ENCODE measurements at places on chromosomes 12 and 14.
A peak's percentile ranks its signal among the peaks of the same experiment; 100 is the strongest.

- no peak for DNase-seq
Observed at GRCh38 chr12:34402228-34402898, 380.1 kb downstream of the ALG10 start.

DNA sequence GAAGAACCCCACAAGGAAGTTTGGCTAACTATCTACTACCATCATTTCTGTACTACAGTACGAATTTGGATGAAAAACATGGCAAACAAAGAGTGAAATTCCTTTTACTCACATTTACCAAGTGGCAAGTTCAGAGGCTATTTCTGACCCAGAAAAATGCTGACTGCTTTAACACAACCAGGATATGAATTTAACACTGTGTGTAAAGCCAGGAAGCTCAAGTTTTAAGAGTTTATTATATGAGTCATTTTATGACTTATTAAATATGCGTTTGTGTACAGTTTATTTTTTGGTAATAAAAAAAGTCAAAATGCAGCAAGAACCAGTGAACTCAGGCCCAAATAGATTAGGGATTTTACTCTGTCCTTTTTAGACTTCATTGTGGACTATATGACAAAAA, 58.4 kb upstream of the STAC3 start:
- DNase-seq = peak; percentile 51

DNA sequence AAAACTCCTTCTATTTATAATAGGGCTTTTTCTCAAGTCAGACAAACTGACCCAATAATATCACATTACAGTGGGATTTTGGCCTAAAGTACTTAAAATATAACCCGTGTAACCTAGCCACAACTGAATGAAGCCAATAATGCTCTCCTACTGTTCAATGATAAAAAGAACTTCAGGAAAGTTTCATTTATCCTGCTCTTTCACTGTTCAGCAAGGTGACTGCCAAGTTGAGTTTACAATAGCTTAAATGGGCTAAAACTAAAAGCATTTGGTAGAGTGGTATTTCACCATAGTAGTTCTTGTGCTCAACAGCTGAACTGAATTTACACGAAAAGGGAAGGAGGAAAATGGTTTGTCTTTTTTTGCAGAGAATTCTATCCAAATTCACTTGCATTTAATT, 49.8 kb downstream of the CNTN1 start:
- DNase-seq = no peak

GRCh38 chr14:61678975-61679374, 16.3 kb upstream of the HIF1A start:
- no peak for DNase-seq

- DNase-seq = no peak
Observed at GRCh38 chr12:97426492-97427116, 36.0 kb upstream of the RMST start.

- DNase-seq = peak; percentile 35
Observed at GRCh38 chr14:96592591-96593386, 90.6 kb downstream of the PAPOLA start.

- peak; percentile 3 for DNase-seq
Observed at GRCh38 chr12:120406069-120406468, 31.8 kb upstream of the COX6A1 start.

- DNase-seq = no peak
Observed at GRCh38 chr12:42104784-42105183, 39.9 kb downstream of the GXYLT1 start.

GRCh38 chr12:65640489-65640901, 183.8 kb upstream of the HMGA2 start:
- DNase-seq = no peak

- no peak for DNase-seq
Observed at GRCh38 chr12:27906658-27907473, 65.7 kb downstream of the PTHLH start.

DNA sequence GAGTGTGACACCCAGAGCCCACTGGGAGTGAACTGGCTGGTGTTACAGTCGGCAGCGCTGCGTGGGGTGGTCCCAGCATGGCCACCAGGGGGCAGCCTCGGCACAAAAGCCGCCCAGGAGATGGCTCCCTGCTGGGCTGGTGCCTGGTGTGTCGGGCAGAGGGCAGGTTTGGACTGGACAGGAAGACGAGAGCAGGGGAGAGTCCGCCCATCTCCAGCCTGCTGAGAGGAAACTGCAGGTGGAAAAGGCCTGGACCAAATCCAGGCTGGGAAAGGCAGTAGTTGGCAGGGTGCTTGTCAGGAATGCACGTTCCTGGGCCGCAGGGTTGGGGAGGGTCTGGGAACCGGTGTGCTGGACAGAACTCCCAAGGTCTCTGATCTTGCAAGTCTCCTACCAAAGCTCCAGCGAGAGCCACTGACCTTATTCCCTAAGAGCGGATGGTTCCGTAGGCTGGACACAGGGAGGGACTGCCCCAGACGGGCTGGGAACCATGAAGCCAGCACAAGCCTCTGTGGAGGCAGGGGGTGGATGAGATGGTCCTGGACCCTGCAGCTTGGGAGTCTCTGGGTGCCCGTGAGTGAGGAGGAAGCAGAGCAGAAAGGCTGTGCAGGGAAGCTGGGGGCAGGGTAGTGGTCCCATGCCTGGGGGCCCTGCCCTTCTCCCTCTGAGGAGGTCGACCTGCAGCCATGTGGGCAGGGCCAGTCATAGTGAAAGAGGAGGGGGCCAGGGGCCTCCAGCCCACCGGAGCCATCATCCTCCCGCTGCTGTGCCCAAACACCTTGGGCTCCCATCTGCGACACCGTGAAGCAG, 1.8 kb downstream of the AHNAK2 start:
- DNase-seq = peak; percentile 89

GRCh38 chr12:1530592-1531152, 63.7 kb downstream of the FBXL14 start:
- no peak for DNase-seq

DNA sequence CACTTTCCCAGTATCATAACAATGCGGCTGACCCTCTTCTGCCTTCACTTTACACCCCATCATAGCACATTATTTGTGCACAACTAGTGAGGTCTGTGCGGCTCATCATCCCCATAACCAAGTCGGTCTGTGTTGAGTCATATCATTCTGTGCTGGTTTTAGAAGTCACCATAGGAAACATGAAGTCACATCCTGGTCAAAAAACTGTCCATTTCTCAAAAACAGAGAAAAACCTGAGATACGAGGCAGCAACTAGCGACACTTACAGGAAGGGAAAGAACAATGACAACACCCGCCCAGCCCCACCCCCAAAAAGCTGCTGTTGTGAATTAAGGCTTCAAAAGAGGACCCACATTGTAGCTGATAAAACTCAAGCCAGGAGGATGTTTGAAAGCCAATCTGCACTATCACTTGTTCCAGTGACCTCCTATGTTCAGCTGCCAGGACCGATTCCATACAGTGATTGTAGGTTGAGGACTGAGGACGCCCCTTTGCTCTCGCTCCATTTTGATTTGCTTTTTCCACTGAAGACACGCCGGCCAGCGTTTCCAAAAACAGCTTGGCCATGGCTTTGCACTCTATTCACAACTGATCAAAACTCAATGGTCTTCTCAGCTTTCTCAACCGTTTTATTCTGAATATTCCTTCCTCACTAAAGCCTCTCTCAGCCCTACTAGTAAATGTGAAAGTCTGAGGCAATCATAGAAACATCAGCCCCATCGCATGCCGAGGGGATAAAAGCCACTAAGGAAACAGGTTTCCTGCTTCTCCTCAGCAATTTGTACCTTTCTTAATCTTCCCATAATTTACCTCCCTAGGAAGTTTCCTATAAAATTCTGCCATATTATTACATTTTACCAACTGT, 87.5 kb downstream of the DUSP16 start:
- peak; percentile 92 for DNase-seq

GRCh38 chr12:795305-795704, 42.9 kb downstream of the WNK1 start:
- DNase-seq = peak; percentile 47

- no peak for DNase-seq
Observed at GRCh38 chr12:108905725-108906124, 25.8 kb downstream of the DAO start.

GRCh38 chr12:16726879-16727278, 120.9 kb upstream of the LMO3 start:
- no peak for DNase-seq

DNA sequence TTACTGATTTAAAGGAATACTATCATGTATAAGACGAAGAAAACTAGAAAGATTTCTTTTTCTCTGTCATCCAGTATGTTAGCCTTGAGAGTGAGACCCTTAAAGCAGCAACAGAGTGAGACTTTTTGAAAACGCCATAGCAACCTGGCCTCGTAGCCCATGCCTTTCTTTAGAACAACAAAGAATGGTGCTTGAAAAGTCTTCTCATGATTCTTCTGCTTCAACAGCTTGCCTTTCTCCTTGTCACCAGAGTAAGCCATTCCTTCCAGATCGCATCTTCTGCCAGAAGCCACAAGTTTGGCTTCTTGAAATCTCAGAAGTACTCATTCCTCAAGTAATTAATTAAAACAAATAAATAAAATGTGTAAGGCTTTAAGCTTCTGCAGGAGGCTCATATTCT, 109.3 kb downstream of the PDE3A start:
- no peak for DNase-seq

GRCh38 chr12:57539134-57539768, 7.7 kb downstream of the DCTN2 start:
- no peak for DNase-seq

DNA sequence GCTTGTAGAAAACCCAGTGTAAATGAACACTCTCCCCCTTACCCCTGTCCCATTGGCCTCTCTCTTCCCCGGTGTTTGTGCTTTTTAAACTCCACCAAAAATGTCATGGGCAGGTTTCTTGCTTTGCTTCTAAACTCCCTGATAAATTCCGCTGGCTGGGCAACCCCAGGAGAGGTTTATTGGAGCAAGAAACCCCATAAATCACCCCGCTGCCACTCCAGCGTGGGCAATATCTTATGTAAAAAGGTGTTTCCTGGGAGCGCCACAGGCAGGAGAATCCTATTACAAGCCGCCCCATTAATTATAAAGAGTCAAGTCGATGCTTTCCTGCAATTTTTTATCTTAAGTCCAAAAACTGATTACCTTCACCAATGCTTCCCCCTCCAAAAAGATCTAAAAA, 22.8 kb downstream of the LHX5 start:
- no peak for DNase-seq

- no peak for DNase-seq
Observed at GRCh38 chr12:84361651-84362551, 550.7 kb downstream of the SLC6A15 start.

GRCh38 chr12:104297477-104298113, 5.9 kb upstream of the EID3 start:
- no peak for DNase-seq

GRCh38 chr14:46571970-46572369, 79.6 kb downstream of the RPL10L start:
- peak; percentile 3 for DNase-seq

DNA sequence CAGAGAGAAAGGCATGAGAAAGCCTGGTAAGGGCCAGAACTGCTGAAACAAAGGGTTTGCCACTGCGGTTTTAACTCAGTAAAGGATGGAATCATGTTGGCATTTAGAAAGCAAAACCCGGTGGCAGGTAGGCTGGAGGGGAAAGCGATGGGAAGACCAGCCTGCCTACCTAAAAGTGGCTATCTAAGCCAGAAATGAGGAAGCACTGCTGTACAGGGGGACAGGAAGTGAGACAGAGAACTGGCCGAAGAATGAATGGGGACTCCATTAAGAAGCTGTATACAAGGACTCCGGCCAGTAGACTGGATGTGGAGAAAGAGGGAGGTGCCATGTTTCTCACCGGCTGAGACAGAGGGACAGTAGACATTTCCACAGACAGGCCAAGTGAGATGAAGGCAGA, 48.2 kb downstream of the PPM1H start:
- no peak for DNase-seq

DNA sequence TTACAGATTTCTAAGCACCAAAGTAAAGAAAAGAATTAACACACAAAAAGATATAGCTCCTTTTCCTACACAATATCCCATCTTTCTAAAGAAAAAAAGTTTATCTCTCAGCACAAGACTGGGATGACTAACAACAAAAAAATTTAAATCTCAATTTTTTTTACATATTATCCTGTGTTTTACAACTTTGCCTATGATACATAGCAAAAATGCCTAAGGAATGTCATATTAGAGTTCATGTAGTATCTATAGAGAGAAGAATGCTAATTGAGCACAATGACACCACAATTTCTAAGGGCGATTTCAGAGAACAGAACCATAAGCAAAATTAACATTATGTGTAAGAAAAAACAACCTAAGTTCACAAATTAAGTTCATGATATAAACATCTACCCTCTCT, 16.3 kb downstream of the C2CD5 start:
- peak; percentile 54 for DNase-seq

GRCh38 chr12:15627995-15628945, 160.9 kb downstream of the EPS8 start:
- DNase-seq = peak; percentile 43

GRCh38 chr12:62934799-62935674, at the start of gene PPM1H:
Gene PPM1H (minus strand): TSS chr12:62935150. CDS start chr12:62934736, 414 bp downstream.
- DNase-seq = peak; percentile 63

DNA sequence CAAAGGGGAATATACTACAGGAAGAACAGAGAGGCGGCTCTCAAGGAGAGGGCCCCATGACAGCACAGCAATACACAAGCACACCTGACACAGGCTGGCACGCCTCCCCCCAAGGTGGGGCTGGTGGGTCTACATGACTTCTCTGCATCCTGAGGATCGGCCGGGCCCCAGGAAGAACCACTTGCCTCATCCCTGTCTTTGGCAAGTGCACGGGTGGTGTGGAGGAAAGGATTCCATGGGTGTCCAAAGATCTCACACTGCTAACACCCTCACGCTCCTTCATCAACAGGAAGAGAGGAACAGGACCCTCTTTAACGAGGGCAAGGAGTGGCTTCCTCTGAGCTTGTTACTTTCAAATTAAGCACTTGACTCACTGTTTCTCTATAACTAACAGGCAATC, 7.3 kb downstream of the VAMP1 start:
- peak; percentile 30 for DNase-seq

- no peak for DNase-seq
Observed at GRCh38 chr14:67486890-67487289, 1.6 kb downstream of the TMEM229B start.

DNA sequence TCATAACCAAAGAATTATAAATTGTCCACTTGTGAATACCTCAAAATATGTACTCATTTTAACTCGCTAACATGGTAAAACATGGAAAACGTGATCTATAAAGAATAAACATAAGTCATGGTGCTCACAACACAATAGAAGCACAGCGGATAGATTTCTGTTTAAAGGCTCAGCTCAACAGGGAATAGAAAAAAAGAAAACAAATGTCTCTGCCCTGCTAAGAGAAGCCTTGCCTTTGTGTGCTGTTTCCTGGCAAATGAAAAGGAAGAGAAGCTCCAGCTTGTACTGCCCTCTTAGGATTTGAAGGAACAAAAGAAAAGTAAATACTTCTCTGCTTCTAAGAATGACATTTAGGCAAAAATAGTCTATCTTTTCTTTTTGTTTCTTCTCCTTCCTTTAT, 121.0 kb upstream of the KRR1 start:
- peak; percentile 73 for DNase-seq

DNA sequence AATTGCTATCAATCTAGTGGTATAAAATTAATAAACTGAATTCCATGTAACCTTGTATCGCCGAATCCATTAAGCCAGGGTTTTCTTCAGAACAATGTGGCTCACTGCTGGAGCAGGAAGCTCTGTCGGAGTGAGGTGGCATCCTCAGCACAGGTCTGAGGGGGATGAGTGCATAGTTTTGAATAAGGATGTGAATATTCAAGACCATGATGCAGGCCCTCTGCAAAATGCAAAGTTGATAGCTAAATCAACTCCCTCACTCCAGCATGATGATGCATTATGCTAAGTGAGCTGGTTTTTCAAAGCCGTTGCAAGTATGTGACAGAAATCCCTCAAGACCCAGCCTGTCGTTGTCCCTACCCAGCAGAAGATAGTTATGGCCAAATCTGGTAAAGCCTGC, 53.0 kb downstream of the TRIM9 start:
- DNase-seq = no peak

Measured in dermis blood vessel endothelial cell (primary cell).